Uterus (tissue), 4 donors: ENCODE measurements at places on chromosomes 1 and 21. TPM values are rescaled to one million over a fixed set of nuclear protein-coding genes. Genes with fewer than 3 reads are reported as not detected.
A peak's percentile ranks its signal among the peaks of the same experiment; 100 is the strongest.

DNA sequence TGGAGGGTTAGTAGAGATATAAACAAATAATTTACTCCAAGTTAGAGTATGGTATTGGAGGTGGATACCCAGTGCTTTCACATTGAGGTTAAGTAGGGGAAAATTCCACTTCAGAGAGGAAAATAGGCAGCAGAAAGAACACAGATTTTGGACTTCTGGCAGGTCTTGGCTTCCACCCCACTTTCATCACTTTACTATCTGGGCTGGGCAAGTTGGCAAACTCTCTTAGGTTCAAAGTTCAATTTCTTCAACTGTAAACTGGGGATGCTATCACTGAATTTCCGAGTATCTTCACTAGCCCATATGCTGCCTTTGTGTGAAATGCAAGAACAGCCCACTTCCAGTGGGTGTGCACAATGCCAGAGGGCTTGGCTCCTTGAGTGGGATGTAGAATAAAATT lies 214.9 kb downstream of the GABPA start:
- DNase-seq, result no peak

TRAF3IP3 gene
- total RNA-seq, result 3.2 TPM

GRCh38 chr1:174874331-174875053 lies 125.3 kb upstream of the CACYBP start:
- no peak for DNase-seq

GRCh38 chr1:31064111-31064717 lies 1.3 kb downstream of the PUM1 start:
- no peak for DNase-seq

- no peak for DNase-seq
Observed at GRCh38 chr1:90417126-90417525, 300.0 kb downstream of the BARHL2 start.

DNA sequence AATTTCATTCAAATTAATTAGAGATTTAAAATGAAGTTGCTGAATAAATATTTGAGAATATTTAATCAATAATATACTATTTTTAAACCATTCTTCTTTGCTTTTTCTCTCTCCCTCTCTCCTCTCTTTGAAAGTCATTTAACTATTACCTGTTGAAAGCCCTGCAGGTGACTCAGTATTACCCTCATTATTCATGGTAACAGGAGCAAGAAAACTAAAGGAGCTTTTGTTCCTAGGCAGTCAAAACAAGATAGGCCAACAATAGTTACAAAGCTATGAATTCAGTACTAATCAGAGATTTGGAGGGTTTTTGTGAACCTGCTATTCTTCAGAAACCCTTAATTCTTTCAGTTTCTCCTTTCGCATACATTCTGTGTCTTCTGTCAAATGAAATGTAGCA lies 721.3 kb upstream of the NCAM2 start:
- DNase-seq, result no peak

ELAPOR1 gene
- total RNA-seq, result 51.2 TPM

- DNase-seq, result peak; percentile 52
Observed at GRCh38 chr1:32142446-32143301, 34.8 kb downstream of the KPNA6 start.

GRCh38 chr1:169698976-169699375 lies 12.4 kb downstream of the SELL start:
- no peak for DNase-seq

DNA sequence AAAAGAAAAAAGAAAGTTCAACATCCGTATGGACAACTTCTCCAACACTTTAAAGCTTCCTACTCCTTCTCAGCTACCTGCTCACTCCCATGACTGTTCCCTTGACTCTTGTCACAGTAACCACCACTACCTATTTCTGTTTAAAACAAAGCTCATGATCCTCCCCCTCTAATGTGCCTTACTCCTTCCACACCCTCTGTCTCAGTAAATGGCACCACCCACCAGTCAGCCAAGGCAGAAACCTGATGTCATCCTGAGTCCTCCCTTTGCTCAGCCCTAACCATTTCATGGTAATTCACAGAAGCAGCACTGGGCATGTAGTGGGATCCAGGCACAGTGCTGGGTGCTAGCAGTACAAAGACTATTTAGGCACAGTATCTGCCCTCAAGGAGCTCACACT lies 63.0 kb upstream of the PPM1J start:
- no peak for DNase-seq

PHF13 gene
- 27.7 TPM for total RNA-seq

DNA sequence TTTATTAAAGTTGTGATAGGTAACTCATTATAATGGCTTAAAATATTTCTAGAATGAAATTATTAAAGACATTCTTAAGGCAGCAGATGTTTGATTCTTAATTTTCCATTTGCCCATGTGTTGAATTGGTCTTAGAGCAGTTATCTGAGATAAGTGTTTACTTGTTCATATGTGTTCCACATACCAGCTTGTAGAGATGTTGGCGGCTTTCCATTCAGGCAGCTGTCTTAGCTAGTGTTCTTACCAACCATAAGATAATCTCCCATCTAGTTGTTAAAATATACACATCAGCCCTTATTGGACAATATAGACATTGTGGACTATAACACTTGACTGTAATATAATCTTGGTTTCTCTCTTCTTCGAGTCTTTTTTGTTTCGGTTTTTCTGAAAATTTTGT lies 1372.9 kb upstream of the ADGRL2 start:
- no peak for DNase-seq

FMO2 gene
- total RNA-seq, result 12.0 TPM

DNA sequence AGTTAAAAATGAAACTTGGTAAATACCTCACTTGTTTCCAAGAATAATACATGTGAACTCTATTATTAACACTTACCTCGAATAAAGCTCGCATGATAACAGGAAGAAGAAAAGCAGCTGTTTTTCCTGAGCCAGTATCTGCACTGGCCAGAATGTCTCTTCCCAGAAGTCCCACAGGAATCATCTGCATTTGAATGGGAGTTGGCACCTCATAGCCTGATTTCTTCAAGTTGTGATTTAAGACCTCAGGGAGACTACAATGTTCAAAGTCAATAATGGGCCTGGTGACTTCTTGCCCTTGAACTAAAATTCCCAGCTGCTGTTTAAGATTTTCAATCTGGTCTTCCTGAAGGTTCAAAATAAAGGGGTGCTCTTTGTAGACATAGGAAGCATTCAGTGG lies 3.8 kb downstream of the DDX59 start:
- DNase-seq, result no peak

DNA sequence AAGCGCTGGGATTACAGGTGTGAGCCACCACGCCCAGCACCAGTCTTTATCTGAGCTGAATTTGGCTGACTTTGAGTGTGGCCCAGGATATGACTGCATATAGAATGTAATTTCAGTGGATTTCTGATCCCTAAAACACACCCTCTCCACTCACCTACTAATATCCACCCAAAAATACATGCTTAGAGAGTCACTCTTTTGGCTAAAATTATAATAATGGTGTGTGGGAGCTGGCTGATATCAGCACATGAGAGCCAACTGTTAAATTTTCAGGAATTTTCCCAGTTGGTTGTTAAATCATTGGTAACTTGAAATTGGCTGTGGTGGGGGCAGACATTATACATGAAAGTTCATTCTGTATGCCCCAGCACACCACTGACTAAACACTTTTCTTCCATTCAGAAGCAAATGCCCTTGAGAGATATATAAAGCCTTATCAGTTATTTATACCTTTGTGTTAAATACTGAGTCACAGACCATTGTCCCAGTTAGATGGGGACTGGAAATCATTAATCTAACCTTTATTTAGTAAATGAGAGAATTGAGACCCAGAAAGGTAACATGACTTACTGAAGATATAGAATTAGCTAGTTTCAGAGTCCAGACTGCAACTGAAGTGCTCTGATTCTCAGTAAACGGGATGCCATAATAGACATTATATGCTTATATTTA lies 9.9 kb upstream of the CD247 start:
- DNase-seq, result no peak

DNA sequence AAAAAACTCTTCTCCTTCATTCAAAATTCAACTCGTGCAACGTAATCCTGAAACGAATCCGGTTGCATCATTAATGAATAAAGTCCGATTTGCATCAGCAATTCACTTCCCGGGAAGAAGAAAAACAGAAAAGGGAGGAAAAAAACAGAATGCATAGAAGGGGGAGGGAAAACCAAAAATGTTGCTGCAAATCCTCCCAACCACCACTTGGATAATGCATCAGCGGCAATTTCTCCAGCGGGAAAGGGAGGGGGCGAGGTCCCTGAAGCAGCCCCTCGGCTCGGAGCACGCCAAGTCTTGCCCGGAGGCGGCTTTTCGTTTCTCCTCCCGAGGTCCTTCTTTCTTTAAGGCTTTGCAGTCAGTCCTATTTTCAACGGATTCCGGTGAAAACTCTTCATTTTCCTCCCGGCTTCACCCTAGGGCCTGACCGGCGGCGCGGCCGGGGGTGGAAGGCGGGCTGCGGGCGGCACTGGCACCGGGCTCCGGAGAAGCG lies 723 bp downstream of the CDC42BPA start:
- DNase-seq, result peak; percentile 39

DNA sequence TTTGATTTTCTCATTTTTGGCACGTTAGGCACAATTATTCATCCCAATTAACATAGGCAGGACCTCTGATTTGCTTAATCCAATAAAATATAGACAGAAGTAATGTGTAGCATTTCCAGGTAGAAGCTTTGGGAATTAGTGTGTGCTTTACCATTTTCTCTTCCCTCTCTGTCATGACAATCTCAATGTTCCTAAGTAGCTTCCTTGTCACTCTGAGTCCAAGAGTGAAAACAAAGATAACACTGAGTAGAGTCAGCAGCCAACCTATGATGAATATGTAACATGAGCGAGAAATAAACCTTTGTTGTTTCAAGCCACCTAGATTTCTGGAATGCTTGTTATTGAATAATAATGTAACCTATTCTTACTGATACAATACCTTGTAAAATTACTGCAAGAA lies 283.8 kb downstream of the OMA1 start:
- no peak for DNase-seq

RNF186 gene
- 0.29 TPM for total RNA-seq

DNA sequence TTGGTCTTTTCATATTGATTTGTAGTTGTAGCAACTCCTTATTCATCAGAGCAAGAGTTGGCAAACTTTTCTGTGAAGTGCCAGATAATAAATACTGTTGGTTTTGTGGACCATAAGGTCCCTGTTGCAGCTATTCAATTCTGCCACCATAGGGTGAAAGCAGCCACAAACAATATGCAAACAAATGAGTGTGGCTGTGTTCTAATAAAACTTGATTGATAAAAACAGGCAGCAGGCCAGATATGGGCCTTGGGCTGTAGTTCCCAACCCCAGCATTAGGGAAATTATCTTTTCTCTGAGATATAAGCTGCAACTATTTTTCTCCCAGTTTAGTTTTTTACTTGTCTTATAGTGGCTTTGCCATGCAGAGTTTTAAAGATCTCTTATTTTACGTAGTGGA lies 469.2 kb downstream of the SMYD3 start:
- no peak for DNase-seq

GRCh38 chr1:28021064-28021463 lies 61.3 kb downstream of the XKR8 start:
- no peak for DNase-seq

LIN28A gene
- 0.14 TPM for total RNA-seq

RPE65 gene
- total RNA-seq, result not detected

GRCh38 chr1:95233737-95234500 lies at the start of gene RWDD3:
RWDD3 (plus strand) TSS chr1:95234210; CDS start chr1:95234231, 21 bp downstream.
- peak; percentile 94 for DNase-seq

- peak; percentile 86 for DNase-seq
Observed at GRCh38 chr1:156508205-156508954, 7.8 kb upstream of the MEF2D start.

GRCh38 chr1:39204441-39205081 lies at the start of gene MACF1:
MACF1 (plus strand) TSS chr1:39204695; CDS start chr1:39205023, 328 bp downstream.
- DNase-seq, result peak; percentile 90

- DNase-seq, result no peak
Observed at GRCh38 chr21:30234643-30235042, 18.7 kb upstream of the CLDN8 start.

- no peak for DNase-seq
Observed at GRCh38 chr1:91513706-91514105, 13.1 kb downstream of the CDC7 start.

LCE3D gene
- total RNA-seq, result not detected

DNA sequence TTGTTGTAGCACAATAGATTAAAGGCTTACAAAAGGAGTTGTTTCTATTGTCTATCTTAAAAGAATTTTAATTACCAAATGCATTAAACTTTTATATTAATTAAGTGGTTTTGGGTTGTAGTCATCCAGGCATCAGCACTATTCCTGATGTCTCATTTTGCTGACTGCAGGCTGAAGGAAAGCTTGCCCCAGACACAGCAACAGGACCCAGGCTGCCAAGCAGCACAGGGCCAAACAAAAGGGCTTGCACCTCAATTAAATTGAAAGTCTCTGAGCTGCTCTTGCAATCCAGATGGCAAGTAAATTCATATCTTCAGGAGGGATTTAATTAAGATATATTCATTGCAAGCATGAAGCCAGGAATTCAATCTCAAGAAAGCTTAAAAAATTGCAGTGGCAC lies 80.7 kb upstream of the CHODL start:
- no peak for DNase-seq
